A172 (cell line): ENCODE measurements at places on chromosomes 11 and 22.

DNA sequence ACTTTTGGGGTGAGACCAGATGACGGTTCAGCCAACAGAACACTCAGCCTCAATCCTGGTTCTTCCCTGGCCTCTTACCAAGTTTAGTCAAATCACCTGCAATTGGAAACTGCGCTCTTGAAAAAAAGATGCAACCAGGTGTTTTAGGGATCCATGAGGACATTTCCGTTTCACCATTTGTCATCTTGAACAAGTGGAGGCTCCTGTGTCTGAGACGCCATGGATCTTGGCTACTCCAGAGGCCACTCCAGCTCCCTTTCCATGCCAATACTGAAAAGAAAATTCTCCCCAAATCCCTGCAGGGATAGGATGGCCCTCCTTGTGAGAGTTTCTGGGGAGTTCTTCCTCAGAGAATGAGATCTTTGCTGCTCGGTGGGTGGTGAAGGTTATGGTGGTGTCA is 27.7 kb downstream of the LRRC74B start:
- no peak for DNase-seq

DNA sequence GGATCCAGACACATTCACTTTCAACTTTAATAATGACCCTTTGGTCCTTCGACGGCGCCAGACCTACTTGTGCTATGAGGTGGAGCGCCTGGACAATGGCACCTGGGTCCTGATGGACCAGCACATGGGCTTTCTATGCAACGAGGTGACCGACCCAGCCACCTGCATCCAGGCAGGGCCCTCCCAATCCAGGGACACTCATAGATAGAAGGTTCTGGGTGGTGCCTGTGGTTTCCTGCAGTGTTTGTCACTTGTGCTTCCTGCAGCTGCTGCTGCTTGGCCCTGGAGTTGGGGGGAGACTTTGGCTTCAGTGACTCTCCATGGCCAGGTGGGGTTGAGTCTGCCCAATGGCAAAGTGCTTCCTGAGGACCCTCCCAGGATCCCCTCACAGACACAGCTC is 7.3 kb downstream of the APOBEC3B start:
- no peak for DNase-seq

- DNase-seq, result no peak
Measured at GRCh38 chr22:30265823-30266444, 717 bp downstream of the OSM start.

DNA sequence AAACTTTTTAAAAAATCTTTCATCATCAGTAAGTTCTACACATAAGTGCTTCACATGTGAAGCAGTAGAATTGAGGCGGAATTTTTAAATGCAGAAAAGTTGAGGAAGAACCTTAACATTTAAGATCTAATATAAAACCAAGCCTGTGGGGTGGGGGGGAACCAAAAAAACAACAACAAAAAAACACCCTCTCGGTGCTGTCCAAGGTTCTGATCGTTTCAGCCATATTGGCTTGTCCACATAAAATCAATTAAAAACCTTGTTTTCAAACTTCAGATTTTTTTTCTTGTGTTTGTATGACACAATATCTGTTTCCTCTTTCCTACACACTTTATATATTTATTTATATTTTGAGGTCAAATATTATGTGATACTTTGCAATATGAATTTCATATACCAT is 130.0 kb downstream of the WNT7B start:
- DNase-seq, result no peak

- no peak for DNase-seq
Measured at GRCh38 chr11:2652333-2653197, 47.2 kb downstream of the KCNQ1OT1 start.

- DNase-seq, result peak; percentile 1
Measured at GRCh38 chr11:110797453-110797852, 85.2 kb upstream of the ARHGAP20 start.

DNA sequence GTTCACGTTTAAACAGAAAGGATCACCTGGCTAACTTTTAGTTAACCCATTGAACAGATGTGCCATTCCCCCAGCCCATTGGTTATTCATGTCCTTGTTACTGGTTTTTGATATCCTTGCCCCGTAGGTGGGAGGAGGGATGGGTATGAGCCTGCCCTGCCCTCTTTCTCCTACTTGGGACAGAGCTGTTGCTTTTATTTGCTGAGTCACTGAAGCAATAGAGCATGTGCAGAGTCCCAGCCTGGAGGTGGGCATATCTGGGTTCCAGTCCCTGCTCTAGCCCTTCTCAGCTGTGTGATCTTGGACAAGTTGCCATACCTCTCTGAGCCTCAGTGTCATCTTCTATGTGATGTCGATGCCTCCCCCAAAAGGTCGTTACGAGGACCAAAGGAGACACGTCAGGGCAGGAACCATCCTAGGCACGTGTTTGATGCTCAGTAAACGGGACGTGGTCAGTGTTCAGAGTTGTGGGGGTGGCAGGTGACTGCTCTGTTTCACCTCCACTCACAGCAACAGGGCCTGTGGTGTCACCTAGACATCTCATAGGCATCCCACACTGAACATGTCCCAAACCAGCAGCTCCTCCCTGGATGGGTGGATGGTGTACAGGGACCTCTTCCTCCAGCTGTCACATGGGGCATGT is 61.0 kb downstream of the BMAL1 start:
- peak; percentile 82 for DNase-seq
